ENCODE measurements at places on chromosomes 4 and X.

- DNase-seq, result no peak
Observed at GRCh38 chr4:24195991-24196736, 306.3 kb upstream of the PPARGC1A start.

DNA sequence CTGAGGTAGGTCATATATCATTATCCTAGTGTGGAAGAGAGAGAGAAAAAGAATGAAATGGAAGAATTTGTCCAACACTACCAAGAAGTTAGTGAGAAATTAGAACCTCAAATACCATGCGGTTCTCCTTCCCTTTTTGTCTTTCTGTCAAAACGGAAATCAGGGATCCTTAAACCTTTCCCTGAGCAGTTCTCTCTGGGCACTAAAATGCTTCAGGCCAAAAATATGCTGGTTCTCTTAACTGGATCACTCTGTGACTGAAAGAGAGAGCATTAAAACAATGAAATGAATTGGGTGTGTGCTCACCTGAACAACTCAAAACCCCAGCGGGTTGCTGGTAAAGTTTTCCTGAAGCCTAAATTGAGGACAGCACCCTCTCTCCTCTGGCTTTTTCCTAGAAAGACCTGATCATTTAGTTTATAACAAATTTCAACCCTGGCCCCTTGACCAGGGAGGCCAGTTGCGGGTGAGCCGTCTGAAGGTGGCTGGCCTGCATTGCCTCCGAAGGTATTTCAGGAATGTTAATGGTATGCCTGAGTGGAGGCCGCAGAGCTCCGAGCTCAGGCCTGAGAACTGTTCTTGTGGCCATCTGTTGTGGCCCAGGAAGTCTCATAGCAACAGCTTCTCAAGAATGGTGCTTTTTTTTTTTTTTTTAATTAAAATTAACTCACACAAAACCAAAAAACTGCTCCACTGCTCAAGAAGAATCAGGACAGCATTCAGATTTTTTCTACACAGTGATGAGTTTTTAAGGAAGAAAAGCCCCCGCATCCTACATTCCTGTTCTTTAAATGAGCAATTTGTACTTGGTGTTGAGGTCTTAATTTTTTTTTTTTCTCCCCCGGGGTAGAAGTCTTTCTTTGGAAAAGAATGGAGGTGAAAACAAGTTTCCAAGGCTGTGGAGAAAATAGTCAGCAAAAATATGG, 155.1 kb downstream of the SHROOM3 start:
- no peak for DNase-seq

- no peak for DNase-seq
Observed at GRCh38 chrX:9204560-9204959, 170.6 kb upstream of the FAM9B start.

DNA sequence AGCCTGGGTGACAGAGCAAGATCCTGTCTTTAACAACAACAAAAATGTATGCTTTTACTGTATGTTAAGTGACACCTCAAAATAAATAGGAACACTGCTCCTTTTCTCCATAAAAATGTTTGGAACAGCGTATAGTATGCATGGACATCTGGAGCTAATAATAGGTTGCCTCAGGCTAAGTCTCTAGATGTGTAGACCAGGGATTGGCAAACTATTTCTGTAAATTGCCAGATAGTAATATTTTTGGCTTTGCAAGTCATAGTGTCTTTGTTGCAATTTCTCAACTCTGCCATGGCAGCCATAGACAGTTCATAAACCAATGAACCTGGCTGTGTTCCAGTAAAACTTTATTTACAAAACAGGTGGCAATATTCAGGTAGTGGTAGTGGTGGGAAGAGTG, 76.6 kb upstream of the CBLL2 start:
- no peak for DNase-seq

DNA sequence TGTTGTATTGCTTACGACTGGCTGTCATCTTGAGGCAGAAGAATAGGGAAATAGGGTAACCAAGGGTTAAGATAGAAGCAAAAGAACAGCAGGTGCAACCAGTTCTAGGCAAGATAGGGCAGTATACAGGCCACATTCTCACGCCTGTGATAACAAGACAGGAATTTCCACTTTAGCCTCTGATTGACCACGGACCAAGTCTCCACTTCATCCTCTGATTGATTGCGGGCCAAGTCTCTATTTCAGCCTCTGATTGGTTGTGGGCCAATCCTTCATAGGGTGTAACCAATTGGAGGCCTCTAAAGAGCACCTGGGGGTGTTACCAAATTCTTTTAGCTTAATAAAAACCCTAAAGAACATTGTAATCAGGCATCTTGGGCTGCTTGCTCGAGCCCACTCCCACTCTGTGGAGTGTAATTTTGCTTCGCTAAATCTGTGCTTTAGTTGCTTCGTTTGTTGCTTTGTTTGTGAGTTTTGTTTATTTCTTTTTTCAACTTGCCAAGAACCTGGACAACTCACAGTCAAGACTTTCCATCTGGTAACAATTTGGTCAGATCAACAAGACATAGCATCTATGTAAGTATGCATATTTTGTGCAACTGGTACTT, 8.7 kb upstream of the TBC1D9 start:
- DNase-seq, result no peak

DNA sequence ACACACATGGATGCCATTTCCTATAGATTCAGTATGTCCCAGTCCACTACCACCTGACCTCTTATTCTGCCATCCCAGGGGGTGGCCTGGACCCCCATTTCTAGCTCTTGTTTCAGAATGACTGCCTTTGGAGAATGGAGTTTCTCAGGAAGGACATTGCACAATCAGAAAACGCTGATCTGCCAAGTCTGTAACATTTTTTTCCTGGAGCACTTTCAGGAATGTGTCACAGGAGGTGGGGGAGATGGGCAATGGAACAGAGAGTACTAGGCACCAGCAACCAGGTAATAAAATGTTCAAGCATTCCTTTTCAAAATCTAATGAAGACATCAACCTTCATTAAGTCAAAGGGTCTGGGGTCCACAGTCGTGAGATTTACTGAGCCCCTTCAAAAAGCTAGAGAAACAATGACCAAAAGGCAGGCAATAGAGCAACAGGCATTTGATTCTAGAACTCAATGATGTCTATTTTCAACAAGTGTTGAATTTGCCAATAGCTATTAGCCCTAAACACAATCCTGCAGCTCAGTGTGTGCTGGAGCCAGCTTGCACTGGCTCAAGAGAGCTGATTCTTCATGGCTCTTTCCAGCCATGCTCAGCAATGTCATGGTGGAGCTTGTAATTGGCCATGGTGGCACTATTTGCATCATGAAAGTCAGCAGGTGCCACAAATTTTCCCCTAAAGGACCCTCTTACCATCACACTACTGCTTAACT, 87.1 kb downstream of the KDR start:
- no peak for DNase-seq

DNA sequence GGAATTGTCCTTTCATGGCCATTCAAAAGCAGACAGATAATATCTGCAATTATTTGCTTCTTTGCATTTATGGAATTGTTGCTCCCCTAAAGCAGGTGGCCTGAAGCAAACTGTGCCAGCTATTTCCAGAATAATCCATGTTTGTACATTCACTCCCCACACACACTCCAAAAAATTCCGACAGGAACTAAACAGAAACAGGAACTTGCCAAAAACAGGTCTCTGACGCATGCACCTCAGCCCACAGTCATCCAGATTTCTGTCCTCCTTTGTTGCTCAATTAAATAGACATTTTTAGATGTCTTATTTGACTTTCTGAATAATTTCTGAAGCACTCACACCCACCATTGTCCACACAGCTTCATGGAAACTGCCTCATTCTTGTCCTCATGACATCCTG, 71.5 kb upstream of the EDNRA start:
- no peak for DNase-seq

GRCh38 chr4:7625071-7625470, 190.3 kb upstream of the PSAPL1 start:
- DNase-seq, result no peak

- DNase-seq, result no peak
Observed at GRCh38 chr4:128006592-128006991, 41.4 kb downstream of the ABHD18 start.

DNA sequence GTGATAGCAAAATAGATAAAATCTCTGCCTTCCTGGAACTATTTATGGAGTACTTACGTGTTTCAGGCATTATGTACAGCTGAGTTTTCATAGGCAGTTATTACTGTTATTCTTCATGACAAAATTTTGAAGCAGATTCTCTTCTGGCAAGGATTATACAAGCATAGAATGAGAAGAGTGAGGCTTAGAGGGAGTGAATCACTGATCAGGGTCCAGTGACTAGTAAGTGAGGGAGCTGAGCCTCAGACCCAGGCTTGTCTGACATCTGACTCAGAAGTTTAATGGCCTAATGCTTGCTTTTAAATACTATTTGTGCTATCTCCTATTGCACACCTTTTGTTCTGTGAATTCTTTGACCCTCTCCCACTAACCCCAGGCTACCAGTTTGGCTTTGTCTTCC, 110.6 kb downstream of the DTHD1 start:
- no peak for DNase-seq

DNA sequence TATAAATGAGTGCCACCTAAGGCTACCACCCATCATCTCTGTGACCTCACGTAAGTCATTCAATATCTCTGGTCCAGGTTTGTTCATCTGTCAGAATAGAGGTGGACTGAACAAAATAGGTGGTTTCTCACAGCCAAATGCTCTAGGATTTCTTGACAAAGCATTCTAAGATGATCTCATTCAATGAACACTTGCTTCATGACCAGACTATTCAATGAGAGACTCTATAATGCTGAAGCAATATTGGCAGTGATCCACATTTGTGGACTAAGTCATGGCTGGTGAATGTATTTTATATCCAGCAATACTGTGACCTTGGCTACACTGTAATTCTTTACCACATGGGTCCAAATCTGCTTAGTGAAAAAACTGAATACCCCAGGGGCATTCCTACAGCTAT, 37.9 kb downstream of the LDB2 start:
- no peak for DNase-seq

- no peak for DNase-seq
Observed at GRCh38 chrX:111506826-111507225, 4.6 kb upstream of the SERTM2 start.

GRCh38 chr4:127210893-127211649, 421.7 kb upstream of the INTU start:
- DNase-seq, result no peak

Data from CD4-positive, alpha-beta T cell treated with Interleukin-17A for 1 hour (primary cell).